Frontal cortex (tissue), 4 donors: ENCODE measurements at places on chromosomes 6 and 20. TPM values are rescaled to one million over a fixed set of nuclear protein-coding genes. Genes with fewer than 3 reads are reported as not detected.

GRCh38 chr6:122798099-122798641 lies 9.1 kb downstream of the SMPDL3A start:
- no peak for DNase-seq

DNA sequence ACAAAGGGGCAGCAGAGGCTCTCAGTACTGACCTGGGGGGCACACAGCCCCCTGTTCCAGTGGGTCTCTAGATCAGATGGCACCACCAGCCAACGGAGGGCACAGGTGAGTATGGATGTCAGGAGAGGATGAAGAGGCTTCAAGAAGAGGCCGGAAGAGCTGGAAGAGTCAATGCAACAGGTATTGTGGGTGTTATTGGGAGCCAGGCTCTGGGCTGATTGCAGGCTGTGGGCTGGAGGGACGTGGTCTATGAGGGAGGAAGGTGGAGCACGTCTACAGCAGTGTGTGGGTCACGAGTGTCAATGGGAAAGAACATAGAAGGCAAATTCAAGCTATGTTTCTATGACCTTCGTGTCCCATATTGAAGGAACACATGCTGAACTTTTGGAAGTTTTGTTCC lies 18.8 kb upstream of the TAGAP start:
- DNase-seq: no peak

ELOVL5 gene
- total RNA-seq: 50.5 TPM

ADGRB3 gene
- total RNA-seq: 158 TPM

LY6G6C gene
- not detected for total RNA-seq

DNA sequence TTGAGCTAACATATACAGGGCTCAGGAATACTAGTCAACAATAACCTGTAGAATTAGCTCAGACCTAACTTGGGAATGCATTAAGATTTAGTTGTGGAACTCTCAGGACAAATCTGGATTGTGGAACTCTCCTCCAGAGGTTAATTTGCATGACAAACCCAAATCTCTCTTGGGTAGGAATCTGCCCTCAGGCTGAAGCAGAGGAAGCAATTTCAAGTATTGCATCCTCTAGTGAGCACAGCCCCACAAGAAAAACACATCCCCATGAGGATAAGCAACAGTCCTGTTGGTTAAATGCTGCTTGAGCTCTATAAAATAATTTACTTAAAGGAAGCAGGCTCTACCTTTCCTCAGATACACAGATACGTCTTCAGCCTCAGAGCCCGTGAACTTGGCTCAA lies 170.9 kb upstream of the STXBP5 start:
- no peak for DNase-seq

DNA sequence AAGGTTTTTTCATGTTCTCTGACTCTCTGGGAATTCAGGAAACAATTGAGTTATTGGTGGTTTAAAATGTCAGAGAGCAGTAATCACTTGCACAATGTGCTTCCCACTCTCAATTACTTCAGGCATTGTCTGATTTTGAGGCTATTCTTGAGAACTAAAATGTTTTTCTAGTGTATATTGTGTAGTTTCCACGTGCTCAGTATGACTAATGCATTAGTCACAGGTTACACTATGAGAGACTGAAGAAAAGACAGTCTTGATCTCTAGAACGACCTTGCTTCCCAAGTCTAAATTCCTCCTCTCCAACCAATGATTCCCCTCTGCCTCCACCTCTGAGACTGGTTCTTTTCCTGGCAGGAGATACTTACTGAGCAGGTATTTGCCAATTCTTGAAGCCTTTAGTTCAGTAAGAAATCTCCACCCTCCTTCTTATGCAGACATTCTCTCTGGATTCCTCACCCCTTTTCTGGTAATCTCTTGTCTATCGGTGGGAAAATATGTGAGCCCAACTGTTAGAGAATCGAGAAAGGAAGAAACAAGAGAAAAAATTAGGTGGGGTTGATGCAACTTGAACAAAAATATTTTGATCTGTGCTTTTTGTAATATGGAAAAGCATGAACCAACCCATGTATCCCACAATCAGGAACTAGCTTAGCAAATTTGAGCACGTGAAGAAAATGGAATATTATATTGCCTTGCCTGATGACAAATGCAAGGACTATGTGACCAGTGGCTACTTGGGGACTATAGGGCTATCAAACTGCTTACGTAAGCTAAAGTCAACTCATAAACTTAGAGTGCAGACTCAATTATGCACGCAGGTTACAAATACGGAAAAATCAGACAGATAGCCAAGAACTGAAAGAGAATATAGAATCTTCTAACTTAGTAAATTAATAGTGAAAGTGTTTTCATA lies 61.1 kb upstream of the SLC22A16 start:
- DNase-seq: no peak

- DNase-seq: no peak
Measured at GRCh38 chr20:47573559-47573958, 71.9 kb downstream of the NCOA3 start.

EPB41L1 gene
- 58.7 TPM for total RNA-seq

DNA sequence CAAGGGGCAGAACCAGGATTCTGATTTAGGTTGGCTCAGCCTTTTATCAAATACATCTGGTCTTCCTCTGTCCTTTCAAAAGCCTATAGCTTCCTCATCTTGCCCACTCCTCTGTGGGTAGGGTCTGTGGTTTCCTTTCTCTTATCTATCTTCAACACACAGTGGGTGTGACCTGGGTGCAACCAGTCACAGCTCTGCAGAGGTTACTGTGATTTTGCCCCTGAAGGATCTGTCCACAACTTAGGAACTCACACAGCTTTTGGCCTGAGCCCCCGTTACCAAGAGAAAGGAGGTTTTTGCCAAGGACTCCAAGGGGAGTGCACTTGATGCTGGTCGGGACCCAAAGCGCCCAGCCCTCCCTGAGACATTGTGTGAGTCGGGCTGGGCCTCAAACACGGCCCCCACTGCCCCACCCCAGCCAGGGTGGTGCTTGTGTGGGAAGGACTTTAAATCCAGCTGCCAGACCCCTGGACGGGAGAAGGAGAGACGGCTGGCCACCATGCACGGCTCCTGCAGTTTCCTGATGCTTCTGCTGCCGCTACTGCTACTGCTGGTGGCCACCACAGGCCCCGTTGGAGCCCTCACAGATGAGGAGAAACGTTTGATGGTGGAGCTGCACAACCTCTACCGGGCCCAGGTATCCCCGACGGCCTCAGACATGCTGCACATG lies at the start of gene PI16:
TSS of gene PI16 (plus strand) at position 477 of the 670 bp plus-strand sequence. CDS start at position 500, 23 bp downstream.
- no peak for DNase-seq

DNA sequence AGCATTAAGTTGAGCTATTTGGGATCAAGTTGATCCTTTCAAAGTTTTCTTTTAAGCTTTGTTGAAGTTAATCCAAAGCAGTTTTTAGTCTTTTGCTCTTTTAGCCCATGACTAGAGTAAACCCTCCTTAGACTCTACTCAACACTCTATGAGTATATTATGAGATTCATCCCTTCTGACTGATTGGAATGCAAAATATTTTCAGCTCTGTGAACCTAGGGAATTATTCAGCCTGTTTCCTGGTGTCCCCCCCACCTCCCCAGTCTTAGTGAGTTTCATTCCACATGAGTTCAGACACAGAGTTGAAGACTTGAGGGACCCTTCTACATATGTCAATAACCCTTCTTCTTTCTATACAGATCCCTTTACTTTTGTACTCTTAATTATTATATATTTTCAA lies 413.7 kb downstream of the RFPL4B start:
- no peak for DNase-seq

LCA5 gene
- 14.3 TPM for total RNA-seq

- DNase-seq: no peak
Measured at GRCh38 chr6:168962886-168963285, 290.8 kb downstream of the THBS2 start.

FANCE gene
- 14.3 TPM for total RNA-seq

- DNase-seq: peak; percentile 56
Measured at GRCh38 chr6:56842686-56843475, 112.0 kb upstream of the BEND6 start.

- DNase-seq: no peak
Measured at GRCh38 chr6:4504700-4505099, 271.5 kb upstream of the CDYL start.

DNA sequence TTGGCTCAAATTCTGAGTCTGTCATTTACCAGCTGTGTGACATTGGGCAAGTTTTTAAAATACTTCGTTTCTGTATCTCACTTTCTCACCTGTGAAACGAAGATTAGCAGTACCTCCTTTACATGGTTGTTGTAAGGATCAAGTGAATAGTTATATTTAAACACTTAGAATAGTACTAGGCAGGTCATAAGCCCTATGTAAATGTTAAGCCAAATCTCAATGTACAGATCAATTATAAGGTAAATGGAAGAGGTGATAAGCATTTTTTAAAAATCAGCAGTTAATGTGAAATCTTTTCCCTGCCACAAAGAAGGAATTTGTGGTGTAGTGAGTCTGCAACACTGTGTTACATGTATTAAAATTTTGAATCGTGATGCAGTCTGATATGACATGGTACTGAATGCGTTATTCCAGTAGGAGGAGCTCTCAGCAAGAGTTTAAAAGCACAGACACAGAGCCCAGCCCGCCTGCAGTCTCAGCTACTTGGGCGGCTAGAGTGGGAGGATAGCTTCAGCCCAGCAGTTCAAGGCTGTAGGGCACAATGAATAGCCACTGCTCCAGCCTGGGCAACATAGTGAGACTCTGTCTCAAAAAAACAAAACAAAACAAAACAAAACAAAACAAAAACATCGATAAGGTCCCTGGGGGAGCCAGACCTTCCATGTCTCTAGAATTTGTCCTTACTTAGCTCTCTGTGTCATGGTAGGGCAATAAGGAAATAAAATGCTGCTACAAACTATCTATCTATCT lies 46.0 kb downstream of the GTF2H5 start:
- peak; percentile 60 for DNase-seq

RGL2 gene
- 16.3 TPM for total RNA-seq

GJA1 gene
- total RNA-seq: 91.3 TPM

- DNase-seq: no peak
Measured at GRCh38 chr20:420166-420620, 12.1 kb downstream of the RBCK1 start.

- no peak for DNase-seq
Measured at GRCh38 chr20:37657924-37658804, 35.7 kb upstream of the CTNNBL1 start.

DNA sequence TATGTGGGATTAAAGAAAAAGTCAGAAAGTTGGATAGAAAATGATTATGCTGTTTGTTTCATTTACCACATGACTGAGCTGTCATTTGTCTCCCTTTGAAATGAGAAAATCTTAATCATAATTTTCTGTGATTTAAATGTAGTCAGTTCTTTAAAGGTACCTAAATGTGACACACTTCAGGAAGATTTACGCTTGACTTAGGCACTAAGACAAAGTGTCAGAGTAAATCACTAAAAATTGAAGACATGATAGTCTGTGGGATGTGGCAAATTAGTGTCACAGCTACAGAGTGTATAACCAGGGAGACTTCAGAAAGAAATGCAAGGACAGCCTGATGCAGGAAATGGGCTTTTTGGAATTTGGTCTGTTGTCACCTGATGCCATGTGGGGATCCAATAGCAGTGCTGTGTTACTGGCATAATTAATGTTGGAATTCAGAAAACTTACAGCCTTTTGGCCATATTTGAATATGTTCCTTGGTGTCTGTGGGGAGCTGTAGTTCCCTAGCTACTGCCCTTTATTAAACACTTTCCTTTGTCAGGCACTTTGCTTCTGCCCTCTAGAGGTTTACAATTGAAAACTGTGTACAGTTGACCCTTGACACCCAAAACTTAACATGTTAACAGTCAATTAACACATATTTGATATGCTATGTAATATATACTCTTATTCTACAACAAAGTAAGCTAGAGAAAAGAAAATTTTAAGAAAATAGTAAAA lies 493.8 kb downstream of the UTRN start:
- DNase-seq: no peak

DNA sequence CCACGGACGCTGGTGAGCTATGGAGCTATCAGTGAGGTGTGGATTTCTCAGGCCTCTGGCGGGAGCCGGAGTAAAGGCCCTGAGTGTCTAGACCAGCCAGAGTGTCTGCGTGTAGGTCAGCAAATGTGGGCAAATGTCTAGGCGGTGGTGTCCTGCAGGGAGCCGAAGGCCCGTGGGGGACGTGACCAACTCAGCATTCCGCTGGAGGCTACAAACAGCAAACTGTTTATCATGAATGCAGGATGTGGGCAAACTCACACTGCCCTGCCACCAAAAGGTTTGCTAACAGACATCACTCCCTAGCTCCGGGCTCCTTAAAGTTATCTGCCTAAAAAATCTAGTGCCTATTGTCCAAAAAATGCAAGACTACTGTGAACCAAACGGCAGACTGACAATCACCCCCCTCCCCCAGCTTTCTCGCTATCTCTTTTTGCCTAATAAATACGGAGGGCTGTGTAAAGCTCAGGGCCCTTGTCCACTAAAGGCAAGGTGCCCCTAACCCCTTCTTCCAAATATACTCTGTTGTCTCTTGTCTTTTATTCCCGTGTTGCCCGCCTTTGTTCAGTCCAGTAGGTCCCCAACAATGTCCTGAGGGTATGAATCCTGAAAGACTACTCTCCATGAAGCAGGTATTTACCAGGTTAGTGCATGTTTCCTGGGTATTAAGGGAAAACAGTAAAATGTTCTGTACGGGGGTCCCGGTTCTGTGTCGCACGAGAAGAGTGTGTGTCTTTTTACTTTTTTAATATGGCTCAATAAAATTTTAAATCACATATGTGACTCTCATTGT lies 29.0 kb upstream of the AFDN start:
- no peak for DNase-seq

- peak; percentile 88 for DNase-seq
Measured at GRCh38 chr6:31652925-31653724, 664 bp upstream of the BAG6 start.

- DNase-seq: no peak
Measured at GRCh38 chr6:34025112-34025807, 120.6 kb downstream of the GRM4 start.

- no peak for DNase-seq
Measured at GRCh38 chr6:116267836-116268588, 11.7 kb downstream of the TSPYL1 start.

DNA sequence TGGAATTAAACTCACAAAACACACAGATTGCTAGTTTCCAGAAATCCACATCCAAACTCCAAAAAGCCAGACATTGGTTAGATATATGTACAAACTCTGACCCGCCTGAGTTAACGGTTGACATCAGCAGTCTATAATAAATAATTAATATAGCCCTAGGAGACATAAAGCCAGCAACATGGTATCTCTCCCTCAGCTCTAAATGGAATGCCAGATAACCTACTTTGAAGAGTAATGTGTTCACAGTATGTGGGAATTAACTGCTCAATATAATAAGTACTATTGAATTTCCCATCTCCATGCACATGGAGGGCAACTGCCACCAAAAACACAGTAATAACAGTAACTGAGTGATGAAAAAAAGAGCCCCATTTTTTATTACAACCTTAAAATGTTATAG lies 383.2 kb downstream of the CD83 start:
- DNase-seq: no peak

UNC5CL gene
- under 0.01 TPM for total RNA-seq
